ENCODE measurements at places on chromosomes 4 and X.
A peak's percentile ranks its signal among the peaks of the same experiment; 100 is the strongest.

DNA sequence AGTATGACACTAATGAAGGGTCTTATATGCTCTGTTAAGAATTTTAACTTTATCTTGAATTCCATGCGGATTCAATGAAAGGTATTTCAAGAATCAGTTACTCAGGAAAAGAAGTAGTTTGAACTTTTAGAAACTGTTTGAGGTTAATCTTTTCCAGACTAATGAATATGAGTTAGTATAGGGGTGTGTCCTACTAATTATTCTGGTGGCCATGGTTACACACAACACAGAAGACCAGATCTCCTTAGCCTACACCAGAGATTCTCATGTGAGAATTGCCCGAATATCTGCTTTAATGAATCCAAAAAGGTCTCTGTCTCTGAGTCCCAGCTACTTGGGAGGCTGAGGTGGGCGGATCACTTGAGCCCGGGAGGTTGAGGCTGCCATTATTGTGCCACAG lies 100.4 kb downstream of the MMRN1 start:
- no peak for DNase-seq

GRCh38 chr4:41625531-41625930 lies 87.6 kb downstream of the LIMCH1 start:
- no peak for DNase-seq

- DNase-seq: no peak
Observed at GRCh38 chr4:13678186-13678924, 50.8 kb upstream of the BOD1L1 start.

DNA sequence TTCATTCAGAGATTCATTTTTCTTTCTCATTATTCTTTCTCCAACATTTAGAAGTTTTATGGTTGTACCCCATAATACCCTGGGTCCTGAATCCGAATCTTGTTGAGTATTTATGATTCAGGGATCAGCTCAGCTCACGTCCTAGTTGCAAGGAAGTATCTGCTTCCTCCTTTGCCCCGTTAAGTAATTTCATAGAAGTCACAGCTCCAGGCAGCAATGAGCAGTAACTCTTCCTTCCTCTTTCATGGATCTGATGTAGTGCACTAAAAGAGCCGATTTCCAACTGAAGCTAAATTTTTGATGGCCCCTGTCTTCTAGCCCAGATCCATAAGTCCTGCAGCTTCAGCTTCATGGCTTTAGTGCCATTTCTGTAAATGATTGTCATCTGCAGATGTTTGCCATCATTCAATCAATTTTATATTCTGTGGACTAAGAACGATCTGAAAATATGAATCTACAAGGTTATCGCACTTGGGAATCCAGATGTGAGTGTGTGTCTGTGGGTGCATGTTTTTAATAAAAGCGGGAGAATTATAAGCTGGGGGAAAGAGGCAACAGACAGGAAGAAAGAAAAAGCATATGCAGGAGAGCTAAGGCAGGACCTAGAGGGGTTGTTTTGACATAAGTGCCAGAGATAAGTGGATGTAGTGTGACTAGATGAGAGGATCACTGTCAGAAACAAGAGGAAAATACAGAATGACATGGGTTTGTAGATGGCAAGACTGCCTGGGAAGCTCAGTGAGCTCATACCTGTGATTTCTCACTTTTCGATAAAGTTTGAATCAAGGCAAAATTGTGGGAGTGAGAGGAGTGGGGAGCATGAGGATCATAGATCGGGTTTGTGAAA lies 17.5 kb downstream of the VEGFD start:
- no peak for DNase-seq

DNA sequence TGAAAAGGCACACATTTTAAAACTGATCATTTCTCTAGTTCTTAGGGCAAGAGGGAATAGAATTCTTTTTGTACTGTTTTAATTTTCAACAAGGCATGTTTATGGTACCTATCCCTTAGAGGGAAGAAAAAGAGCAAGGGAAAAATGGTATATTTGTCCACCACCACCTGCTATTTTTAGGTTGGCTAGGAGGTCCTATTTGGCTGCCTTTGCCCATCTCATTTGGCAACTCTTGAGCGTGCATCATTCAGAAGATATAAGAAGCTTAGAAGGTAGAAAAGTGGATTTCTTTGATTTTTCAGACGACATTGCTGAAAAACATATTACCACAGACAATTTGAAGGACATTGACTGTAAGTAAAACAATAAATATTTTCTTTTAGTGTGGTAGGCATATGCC lies 69.0 kb downstream of the DCK start:
- DNase-seq: no peak

DNA sequence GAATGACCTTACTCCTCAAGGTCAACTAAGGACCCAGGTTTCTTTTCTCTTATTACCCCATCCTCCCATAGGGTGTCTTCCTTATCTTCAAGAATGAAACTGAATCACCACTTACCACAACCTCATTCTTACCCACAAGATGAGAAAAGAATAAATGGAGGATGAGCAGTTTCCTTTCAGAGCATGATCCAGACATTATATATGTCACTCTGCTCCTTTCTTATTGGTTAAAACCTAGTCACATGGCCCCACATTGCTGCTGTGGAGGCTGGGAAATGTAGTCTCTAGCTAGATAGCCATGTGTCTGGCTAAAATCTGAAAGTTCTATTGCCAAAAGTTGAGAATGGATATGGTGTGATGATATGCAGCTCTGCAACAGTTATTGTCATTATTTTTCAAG lies 62.4 kb upstream of the RAI2 start:
- DNase-seq: no peak

GRCh38 chrX:47380268-47380667 lies 9.9 kb downstream of the ZNF157 start:
- peak; percentile 38 for DNase-seq
